Aorta (tissue), 5 donors: ENCODE measurements at places on chromosomes 5 and 9. TPM values are rescaled to one million over a fixed set of nuclear protein-coding genes. Genes with fewer than 3 reads are reported as not detected.

- H3K4me3 ChIP-seq, result no peak overlapping the region
- H3K4me1 ChIP-seq, result no peaks in the 10 kb centered on the region
- no peaks in the 10 kb centered on the region for H3K27me3 ChIP-seq
- H3K36me3 ChIP-seq, result no peaks in the 10 kb centered on the region
- H3K27ac ChIP-seq, result no peak overlapping the region
Measured at GRCh38 chr9:23587433-23587832, 238.6 kb downstream of the ELAVL2 start.

DNA sequence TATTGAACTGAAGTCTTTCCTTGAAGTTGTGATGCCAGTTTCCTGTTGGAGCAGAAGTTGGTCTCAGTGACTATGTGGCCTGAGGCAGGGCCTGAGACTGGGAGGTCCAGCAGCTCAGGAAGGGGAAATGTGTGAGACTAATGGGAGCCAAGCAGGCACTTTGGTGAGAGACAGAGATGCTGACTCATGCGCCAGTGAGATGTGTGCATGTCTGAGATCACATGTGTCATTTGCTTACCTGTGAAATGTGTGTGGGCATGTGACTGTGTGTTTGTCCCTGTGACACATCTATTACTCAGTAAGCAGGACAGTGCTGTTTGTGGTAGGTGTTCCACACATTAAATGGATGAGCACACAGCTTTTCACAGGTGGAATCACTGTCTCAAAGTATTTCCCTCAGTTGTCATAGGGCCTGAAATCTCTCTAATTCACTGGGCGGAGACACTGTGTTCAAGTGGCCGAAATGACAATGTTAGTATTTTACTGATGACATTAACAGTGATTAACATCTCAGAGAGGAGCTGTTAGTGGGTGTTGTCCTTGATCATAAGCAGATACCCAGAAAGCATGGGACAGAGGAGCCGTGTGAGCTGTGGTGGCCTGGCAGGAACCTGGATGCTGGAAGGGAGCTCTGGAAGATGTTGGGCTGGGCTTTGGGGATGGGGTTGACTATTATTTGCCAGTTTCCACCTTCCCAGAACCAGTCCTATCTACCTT, 7.4 kb downstream of the NPR2 start:
- no peaks in the 10 kb centered on the region for H3K4me1 ChIP-seq
- peaks cover 7% of the 10 kb centered on the region for H3K36me3 ChIP-seq
- H3K27ac ChIP-seq, result no peak overlapping the region
- DNase-seq, result no peak
- H3K27me3 ChIP-seq, result no peaks in the 10 kb centered on the region

- no peak overlapping the region for H3K4me3 ChIP-seq
- DNase-seq, result no peak
- H3K27ac ChIP-seq, result no peak overlapping the region
- no peaks in the 10 kb centered on the region for H3K4me1 ChIP-seq
Measured at GRCh38 chr5:55104946-55105701, 2.7 kb downstream of the GZMA start.

DNA sequence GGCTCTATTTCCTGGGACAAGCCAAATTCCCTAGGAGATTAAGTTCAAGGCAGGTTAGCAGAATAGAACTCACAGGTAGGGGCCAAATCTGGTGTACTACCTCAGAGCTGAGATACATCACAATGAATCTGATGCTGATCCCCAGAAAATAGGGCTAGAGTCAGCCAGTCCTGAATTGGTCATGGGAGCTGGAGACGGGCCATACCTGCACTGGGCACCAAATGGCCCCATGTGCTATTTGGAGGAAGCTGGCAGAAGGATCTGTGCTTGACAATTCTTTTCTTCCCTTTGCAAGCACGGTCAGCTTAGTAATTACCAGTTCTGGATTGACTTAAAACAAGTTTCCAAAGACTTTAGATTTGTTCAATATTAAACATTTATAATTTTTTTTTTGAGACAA, 10.4 kb upstream of the GNAQ start:
- H3K4me3 ChIP-seq, result no peak overlapping the region
- no peaks in the 10 kb centered on the region for H3K27me3 ChIP-seq
- H3K36me3 ChIP-seq, result no peaks in the 10 kb centered on the region
- no peaks in the 10 kb centered on the region for H3K4me1 ChIP-seq
- H3K27ac ChIP-seq, result no peak overlapping the region

DNA sequence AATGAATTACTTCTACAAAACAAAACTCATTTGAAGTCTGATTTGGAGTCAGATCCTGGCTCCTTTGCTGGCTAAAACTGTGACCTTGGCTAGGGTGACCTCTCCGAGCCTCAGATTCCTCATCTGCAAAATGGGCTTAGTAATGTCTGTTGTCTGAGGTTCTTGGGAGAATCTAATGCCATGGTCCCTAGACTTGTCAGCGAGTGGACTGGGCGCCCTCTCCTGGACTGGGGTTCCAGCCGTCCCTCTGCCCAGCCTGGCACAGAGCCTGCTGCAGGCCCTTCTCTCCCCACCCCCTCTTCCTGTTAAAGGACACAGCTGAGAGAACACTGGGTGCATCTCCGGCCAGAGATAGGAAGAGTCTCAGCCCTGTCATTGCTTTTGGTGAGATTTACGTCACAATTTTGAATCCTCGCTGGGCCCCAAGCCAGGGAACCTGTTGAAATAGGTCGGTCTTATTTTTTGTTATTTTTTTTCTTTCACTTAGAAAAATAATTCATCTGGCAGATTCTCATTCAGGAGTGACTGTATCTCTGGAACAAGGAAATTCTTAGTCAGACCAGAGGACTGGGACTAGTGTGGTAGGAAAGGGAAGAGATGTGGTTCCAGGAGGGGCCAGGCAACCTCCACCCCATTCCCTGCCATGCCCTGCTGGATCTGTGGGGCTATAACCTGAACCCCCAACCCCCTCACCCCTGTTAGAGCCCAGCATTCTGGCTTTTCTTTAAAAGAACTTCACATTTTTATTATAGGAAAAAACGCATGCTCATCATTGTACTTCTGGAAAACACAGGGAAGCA, 48.2 kb upstream of the RPL26L1 start:
- peak; percentile 90 for DNase-seq
- no peak overlapping the region for H3K4me3 ChIP-seq
- no peaks in the 10 kb centered on the region for H3K27me3 ChIP-seq
- H3K4me1 ChIP-seq, result no peaks in the 10 kb centered on the region
- peak overlapping the region; percentile 69 for H3K27ac ChIP-seq
- peaks cover 1% of the 10 kb centered on the region for H3K36me3 ChIP-seq

- no peaks in the 10 kb centered on the region for H3K4me1 ChIP-seq
- no peak for DNase-seq
- H3K27ac ChIP-seq, result no peak overlapping the region
- no peak overlapping the region for H3K4me3 ChIP-seq
Measured at GRCh38 chr9:87327575-87328125, 170.0 kb upstream of the DAPK1 start.

DNA sequence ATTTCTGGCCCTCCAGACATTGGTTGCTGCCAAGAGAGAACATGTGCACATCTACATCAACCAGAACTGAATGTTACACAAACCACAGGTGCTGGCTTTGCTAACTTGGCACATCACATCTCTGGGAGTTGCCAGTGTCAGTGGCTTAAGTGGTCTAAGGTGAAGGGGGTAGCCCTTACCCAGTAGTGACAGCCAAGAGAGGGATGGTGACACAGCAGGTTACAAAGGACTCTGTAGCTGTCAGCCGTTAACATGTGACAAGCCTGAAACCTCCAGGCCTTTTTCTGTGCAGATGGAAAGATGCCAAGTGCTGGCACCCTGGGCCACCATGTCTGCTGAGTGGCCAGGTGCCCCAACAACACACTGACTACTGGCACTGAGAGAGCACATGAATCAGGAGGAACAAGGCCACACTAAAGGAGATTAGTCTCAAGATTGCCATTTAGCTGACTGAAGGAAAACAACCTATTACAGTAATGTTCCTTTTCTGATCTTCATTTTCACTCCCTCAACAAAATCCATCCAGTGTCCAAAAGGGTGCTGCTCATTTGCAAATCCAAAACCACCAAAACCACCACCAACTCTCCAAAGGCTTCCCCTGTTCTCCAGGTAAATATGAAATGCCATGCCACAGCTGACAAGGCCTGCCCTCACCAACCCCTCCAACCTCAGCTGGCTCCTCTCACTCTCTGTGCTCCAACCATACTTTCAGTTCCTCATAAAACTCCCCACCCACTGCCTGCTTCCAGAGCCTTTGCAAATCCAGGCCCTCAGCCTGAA, 20.2 kb downstream of the SIL1 start:
- no peak overlapping the region for H3K4me3 ChIP-seq
- no peaks in the 10 kb centered on the region for H3K36me3 ChIP-seq
- no peaks in the 10 kb centered on the region for H3K27me3 ChIP-seq
- H3K27ac ChIP-seq, result peak overlapping the region; percentile 64

DNA sequence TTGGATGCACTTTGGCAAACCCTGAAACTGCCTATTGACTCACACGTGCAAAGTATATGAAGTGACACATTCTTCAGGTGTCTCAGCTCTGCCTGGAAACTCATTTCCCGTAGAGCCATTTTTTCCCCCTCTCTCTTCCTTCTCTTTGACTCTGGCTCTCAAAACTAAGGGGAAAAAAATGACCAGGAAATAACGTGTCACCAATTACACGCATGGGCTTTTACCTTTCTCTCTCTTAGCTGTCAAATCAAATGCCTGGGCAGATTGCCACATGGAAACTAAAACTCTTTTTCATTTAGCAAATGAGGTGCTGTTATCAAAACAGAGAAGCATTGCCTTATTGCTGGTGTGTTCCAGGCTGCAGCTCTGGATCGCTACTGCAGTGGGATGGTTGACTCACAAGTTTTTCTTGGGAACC, 18.3 kb upstream of the IFNK start:
- H3K4me3 ChIP-seq, result no peak overlapping the region
- no peak for DNase-seq
- H3K36me3 ChIP-seq, result no peaks in the 10 kb centered on the region
- no peak overlapping the region for H3K27ac ChIP-seq
- H3K4me1 ChIP-seq, result no peaks in the 10 kb centered on the region
- H3K27me3 ChIP-seq, result no peaks in the 10 kb centered on the region

GRCh38 chr5:38193015-38193581, 65.3 kb upstream of the EGFLAM start:
- H3K36me3 ChIP-seq, result no peaks in the 10 kb centered on the region
- H3K27ac ChIP-seq, result no peak overlapping the region
- no peaks in the 10 kb centered on the region for H3K27me3 ChIP-seq
- no peaks in the 10 kb centered on the region for H3K4me1 ChIP-seq
- H3K4me3 ChIP-seq, result no peak overlapping the region

DNA sequence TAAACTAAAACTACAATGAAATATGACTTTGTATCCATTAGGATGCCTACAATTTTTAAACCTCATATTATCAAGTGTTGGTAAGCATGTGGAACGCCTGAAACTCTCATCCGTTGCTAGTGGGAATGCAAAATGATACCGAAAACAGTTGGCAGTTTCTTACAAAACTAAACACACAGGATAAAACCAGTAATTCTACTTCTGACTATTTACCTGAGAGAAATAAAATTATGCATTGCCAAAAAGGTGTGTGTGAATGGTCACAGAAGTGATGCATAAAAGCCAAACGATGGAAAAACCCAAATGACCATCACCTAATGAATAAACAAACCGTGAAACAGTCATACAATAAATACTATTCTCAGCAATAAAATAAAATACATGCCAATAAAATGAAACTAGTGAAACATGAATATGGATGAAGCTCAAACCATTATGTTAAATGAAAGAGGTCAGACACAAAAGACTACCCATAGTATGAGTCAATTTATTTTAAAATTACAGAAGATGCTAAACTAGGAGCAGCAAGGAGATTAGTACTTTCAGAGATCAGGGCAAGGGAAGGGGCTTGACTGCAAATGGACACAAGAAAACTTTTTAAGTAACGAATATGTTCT, 13.4 kb downstream of the AUH start:
- H3K27me3 ChIP-seq, result no peaks in the 10 kb centered on the region
- DNase-seq, result no peak
- H3K4me1 ChIP-seq, result no peaks in the 10 kb centered on the region

DNA sequence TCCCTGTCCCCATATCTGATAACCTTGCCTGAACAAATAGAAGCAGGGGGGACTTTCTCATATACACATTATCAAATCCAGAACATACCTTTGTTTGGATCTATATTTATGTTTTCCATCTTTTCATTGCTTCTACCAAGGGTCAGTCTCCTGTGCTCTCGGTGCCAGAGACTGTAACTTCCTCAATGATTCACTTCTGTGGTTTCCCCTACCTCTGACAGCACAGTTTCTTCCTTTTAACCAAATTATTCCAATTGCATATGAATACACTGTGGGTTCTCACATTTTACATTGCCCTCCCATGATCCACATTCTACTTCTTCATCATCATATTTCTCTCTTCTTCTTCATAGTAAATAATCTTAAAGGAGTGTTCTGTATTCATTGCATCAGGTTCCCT, 32.2 kb downstream of the NMUR2 start:
- no peaks in the 10 kb centered on the region for H3K27me3 ChIP-seq
- H3K4me3 ChIP-seq, result no peak overlapping the region
- no peaks in the 10 kb centered on the region for H3K4me1 ChIP-seq

DNA sequence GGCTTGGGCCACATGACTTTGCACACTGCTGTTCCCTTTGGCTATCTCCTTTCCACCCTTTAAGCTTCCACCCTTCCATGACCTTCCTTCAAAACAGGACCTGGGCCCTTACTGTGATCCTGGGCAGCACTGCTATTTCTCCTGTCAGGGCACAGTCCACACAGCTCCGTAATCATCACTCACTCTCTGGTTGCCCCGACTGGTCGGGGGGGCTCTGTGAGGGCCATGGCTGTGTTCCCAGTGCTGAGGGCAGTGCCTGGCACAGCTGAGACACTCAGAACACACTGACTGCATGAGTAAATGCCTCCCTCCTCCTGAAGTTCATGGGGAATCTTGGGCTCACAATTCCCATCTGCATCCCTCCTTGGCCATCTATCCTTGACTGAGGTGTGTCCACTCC, 12.2 kb downstream of the TRAF1 start:
- peaks cover 3% of the 10 kb centered on the region for H3K4me1 ChIP-seq
- H3K27me3 ChIP-seq, result no peaks in the 10 kb centered on the region
- peak overlapping the region; percentile 47 for H3K27ac ChIP-seq

DNA sequence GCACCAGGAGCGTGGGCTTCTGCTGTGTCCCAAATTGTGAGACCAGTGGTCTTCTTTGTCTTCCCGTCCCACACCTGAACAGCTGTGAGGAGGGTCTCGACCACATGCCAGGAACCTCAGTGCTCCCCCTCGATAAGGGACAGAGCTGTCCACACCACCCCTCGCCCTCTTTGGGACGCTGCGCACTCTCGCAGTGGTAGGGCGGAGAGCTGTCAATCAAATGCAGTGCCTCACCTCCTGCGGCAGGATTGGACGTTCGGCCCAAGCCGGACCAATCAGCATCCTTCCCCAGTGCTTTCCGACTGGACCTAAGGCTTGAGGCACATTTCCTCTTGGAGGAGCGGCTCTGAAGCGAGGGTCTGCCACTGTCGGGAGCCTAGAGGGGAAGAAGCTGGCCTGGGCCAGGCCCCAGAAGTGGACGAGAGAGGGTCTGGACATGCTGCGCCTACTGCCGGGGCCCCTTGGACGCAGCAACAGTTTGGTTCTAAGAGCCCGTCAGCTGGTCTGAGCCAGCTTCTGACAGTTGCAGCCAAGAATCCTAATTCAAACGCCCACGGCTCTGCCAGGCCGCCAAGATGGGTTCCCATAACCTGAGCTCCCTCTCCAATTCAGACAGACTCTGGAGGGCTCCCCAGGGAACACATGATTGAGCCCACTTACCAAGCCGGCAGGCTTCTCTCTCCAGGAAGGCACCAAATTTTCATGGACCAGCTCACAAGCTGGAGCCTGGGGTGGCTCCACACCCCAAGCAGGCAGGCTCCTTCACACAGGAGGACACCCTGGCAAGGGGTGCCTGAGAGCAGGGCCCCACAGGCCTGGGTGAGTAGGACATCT, 28.1 kb upstream of the ADAMTS2 start:
- no peaks in the 10 kb centered on the region for H3K27me3 ChIP-seq
- peak; percentile 36 for DNase-seq
- no peaks in the 10 kb centered on the region for H3K4me1 ChIP-seq
- no peak overlapping the region for H3K27ac ChIP-seq

Gene HNRNPH1
- 680 TPM for total RNA-seq

Gene TLX3
- not detected for total RNA-seq

Gene TPRN
- 5.9 TPM for total RNA-seq

Gene SLC6A3
- total RNA-seq, result 0.30 TPM

Gene SLCO6A1
- total RNA-seq, result 0.75 TPM

Gene RASGEF1C
- 0.66 TPM for total RNA-seq
